Peyer's patch (tissue), 4 donors: ENCODE measurements at places on chromosomes 5 and 9.

DNA sequence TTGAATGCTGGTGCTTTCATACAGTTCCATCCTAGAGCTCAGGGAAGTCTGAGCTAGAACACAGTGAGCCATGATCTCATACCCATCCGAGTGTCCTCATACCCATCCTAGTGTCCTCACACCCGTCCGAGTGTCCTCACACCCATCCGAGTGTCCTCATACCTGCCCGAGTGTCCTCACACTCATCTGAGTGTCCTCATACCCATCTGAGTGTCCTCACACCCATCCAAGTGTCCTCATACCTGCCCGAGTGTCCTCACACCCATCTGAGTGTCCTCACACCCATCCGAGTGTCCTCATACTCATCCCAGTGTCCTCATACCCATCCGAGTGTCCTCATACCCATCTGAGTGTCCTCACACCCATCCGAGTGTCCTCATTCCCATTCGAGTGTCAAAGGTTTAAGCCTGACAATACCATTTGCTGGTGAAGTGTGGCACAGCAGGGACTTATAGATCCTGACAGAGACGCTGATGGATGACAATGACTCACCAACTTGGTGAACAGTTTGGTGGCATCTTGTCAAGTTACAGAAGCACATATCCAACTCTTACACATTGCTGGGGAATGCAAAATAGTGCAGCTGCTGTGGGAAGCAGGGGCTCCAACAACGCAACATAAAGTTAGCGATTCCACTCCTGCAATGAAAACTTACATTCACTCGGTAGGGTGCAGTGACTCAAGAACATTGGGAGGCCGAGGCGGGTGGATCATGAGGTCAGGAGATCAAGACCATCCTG lies 77.0 kb upstream of the COL5A1 start:
- DNase-seq = no peak

DNA sequence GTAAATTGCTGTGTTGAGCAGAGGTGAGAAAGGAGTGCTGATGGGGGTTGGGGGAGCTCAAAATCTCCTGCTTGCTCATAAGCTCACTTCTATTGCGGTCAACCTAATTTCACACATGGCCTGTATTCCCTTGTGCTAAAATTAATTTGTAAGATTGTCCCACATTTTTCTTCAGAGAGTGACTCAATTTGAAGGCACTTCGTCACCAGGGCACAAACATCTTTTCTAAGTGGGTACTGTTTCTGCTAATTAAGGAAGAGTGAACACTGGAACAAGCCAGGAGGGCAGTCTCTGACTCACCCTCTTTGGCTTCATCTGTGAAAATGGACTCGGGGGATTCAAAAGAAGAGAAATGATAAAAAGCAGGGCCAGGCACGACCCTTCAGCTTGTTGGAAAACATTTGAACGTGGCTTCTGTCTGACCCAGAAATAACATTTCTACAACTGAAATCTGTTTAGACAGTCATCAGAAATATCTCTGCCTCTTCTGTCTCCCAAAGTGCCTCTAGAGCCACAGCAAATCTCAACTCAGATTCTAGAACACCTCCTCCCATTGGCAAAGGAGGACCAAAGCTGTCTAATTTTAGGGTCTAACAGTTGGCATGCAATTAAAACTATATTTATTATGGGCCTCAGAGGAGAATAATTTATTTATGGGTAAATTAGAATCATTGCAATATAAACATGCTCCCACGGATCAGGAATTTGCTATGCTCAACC lies 49.8 kb downstream of the FEM1C start:
- no peak for DNase-seq

DNA sequence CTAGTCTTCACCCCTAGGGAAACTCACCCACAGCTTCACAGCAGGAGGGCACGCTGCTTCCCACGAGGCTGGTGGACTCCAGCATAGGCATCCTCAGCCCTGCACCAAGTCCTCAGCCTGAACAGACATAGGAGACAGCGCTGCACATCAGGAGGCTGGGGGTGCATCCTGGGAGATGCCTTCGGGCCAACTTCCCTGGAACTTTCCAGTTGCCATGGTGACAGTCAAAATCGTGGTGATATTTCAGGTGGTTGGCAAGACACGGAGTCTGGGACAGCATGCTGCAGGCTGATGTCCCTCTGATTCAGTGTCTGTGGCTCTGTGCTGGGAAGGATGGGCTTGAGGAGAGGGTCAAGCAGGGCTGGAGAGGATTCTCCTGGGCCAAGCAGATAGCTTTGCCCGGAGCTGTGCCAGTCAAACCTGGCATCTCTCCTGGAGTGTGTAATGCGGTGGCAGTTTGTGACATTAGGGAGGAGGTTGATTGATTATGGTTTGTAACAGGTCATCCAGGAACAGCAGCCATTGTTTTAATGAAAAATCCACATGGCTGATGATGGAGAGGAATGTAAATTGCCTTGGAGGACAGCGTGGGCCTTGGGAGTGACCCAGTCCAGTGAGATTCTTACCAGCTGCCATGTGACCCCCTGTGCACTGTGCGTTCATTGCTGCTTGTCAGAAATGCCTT lies 35.6 kb upstream of the SEMA4D start:
- DNase-seq = no peak

DNA sequence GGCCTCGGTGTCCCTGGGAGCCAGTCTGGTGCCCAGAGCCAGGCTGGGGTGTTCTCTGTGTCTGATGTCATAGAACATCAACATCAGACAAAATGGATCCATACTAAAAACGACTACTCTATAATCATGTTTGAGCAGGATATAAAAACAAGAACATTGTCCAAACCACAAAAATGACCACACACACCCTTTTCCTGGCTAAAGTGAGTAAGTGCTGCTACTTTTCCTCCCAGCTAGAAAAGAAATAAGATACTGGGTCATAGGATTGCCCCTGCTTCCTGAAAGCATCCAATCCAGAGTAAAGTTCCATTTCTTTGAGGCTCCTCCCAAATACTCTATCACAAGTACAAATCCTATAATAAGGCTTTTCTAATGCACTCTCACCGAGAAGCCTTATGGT lies 19.7 kb upstream of the TRAF1 start:
- no peak for DNase-seq

GRCh38 chr5:132895719-132896305 lies 22.3 kb downstream of the LEAP2 start:
- DNase-seq = no peak
